ENCODE measurements at places on chromosomes 12 and 14.

DNA sequence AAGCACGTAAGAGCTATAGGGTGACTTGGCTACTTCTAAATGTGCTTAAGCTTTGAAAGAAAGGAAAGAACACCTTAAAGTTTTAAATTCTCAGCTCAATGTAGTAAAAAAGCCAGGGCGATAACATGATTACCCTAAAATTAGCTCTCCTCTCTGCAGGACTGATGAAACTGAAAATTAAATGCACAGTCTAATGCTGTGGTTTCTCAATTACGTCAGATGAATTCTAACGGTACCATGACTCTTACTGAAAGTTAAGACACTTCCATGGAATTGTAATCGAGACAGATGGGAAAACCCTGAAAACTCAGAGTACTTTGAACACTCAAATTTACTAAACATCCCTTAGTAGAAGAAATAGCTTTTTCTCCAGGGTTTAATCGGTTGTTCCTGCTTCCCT lies 25.9 kb upstream of the PRKD1 start:
- DNase-seq, result no peak

GRCh38 chr14:54444681-54445080 lies 3.5 kb upstream of the CNIH1 start:
- no peak for DNase-seq

DNA sequence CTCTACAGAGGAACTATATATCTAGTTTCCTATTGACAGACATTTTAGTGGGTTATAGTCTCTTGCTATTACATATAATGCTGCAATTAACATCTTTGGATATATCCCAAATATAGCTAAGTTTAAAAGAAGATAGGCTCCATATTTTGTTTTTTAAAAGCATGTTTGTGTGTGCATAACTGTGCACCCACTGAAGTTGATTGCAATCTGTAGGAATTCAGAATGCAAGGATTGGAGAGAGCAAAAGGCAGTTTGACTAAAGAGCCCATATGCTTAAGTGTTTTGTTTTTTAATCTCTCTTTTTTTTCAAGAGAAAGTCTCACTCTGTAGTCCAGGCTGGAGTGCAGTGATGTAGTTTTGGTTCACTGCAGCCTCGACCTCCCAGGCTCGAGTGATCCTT lies 9.4 kb upstream of the ABCD4 start:
- no peak for DNase-seq

- no peak for DNase-seq
Measured at GRCh38 chr14:90114554-90114953, 52.8 kb downstream of the KCNK13 start.

- no peak for DNase-seq
Measured at GRCh38 chr12:67254372-67255026, 14.7 kb upstream of the CAND1 start.

DNA sequence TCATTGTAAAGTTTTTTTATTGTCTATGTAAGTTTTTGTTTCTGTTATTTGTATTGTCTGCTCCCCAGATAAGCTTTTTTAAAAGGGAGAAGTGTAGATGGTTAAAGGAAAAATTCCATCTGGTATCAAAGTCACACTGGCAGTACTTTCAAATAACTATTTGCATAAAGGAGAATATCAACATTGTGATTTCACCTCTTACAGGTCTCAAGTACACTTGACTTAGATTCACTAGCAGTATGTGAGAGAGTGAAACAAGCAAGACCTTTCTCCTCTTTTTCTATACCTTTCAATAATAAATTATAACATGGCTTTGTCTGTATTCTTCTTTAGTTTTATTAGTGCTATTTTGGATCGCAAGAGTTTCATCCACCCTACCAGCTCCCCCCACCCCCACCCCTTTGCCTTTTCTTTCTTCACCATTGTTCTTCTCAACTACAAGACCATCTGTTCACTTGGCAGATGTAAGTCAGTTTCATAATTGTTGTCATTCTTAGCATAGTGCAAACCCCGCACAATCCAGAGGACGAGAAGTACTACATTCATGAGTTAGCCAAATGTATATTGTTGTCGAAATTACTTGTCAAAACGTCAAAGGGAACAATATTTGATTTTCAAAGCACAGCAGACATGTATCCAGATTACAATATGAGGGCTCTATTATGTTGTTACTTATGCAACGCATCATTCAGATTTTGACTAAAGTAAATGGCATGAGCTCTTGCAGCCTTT lies 602.7 kb upstream of the FLRT2 start:
- no peak for DNase-seq

- peak; percentile 83 for DNase-seq
Measured at GRCh38 chr12:75747572-75748021, 236.2 kb upstream of the KRR1 start.

DNA sequence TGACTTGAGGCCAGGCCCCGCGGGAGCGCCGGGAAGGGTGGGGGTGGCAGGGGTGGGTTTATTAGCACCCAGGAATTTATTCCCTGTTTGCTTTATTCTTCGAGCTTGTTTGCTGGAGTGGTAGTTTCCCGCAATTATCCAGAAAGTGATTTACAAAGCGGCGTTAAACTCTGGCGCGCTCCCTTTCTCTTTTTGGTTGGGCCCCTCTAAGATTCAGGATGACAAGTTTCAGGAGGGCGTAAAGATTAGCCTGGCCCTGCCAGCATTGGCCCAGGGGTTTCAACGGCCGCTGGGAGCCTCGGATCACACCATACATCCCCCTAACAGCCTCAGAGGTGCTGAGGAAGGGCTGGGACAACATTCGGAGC lies 444 bp upstream of the NKX2-8 start:
- no peak for DNase-seq

GRCh38 chr12:15180325-15180724 lies 40.9 kb downstream of the RERG start:
- no peak for DNase-seq

GRCh38 chr12:57010627-57011247 lies 4.4 kb upstream of the ZBTB39 start:
- DNase-seq, result no peak

DNA sequence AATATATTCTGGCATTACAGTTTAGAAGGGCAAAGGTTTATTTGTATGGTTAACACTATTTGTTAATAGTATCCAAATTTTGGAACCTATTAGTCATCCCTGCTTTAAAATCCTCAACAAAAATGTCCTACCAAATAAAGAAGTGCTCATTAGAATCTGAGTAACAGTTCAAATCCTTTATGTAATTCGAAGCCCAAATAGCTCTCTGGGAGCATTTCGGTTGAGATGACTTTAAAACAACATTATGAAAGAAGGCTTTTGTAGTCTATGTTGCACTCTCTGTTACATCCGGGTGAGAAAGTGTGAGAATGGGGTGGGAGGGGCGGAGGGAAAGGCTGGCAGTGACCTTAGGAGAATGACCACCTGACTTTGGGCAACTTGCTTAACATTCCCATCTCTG lies 59.7 kb downstream of the SLC38A1 start:
- DNase-seq, result peak; percentile 34

GRCh38 chr14:86933460-86933859 lies 1059.5 kb downstream of the GALC start:
- peak; percentile 5 for DNase-seq

GRCh38 chr12:31899109-31899508 lies 60.1 kb upstream of the RESF1 start:
- DNase-seq, result no peak

DNA sequence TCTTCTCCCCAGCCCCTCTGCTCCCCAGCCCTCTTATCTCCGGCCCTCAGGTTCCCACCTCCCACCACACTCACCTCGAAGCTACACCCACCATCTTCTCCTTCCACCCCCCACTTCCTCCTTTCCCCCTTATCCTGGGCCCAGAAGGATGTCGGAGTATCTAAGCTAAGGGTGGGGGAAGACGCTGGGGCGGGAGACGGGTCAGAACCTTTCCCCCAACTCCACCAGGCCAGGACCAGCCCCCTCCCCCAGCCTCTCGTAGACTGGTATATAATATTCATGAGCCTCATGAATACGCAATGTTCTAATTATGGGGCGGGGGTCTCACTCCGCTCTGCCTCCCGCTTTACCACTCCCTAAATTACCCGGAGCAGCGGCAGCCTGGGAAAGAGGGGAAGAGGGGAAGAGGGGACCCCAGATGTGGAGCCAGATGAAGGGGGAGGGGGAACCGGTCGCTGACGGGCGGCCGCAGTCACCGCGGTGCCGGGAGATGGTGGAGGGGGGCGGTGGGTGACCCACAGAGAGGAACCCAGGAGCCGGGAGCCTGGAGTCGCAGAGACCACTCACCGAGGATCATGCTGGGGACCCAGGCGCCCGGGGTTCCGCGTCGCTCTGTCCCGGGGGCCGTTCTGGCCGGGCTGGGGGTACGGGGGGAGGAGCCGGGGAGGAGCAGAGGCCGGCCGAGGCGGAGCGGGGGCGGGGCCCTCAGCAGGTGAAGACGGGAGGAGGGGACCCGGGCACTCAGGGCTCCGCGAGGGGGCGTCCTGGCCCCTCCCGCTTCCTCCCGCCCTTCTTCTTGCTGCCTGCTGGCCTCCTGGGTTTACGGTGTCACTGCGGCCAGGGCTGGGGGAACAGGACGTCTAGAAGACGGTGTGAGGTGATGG lies 6.4 kb upstream of the ZNF385A start:
- no peak for DNase-seq

DNA sequence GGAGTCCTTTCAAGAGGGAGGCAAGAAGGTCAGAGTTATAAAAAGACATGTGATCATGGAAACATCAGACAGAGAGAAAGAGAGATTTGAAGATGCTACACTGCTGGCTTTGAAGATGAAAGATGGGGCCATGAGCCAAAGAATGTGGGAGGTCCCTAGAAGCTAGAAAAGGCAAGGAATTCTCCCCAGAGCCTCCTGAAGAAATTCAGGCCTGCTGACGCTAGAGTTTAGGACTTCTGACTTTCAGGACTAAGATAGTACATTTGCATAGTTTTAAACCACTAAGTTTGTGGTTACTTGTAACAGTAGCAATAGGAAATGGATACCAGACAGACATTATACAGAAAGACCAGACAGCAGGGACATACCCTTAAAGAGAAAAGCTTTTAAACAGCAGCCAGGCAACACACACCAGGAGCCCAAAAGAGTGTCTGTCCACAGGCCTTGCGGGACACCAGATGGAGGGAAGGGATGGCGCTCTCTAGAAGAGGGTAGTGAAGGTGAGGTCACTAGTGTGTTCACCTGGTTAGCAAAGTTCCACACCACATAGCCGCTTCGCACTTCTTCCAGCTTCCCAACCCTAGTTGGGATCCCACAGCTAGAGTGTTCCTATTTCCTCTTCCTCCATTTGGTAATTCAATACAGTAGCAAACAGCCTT lies 29.7 kb upstream of the CEBPE start:
- no peak for DNase-seq

- DNase-seq, result peak; percentile 83
Measured at GRCh38 chr14:78403278-78403815, 233.2 kb downstream of the NRXN3 start.

DNA sequence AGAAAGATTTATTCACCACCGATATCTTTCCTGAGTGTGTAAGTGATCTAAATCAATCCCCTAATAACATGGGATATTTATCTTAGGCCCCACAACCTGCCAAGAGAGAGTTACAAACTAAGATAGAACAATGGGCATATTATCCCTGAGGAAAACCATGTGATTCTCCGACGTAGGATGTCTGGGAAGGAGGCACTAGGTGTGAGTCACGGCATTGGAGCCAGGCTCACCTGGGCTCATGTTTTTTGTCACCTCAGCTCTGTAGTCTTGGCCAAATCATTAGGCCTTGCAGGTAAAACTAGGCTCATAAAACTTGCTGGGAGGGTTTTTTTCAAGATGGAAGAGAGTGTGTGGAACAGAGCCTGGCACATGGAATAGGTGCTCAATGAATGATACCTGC lies 129.7 kb upstream of the PLEKHG7 start:
- DNase-seq, result no peak

DNA sequence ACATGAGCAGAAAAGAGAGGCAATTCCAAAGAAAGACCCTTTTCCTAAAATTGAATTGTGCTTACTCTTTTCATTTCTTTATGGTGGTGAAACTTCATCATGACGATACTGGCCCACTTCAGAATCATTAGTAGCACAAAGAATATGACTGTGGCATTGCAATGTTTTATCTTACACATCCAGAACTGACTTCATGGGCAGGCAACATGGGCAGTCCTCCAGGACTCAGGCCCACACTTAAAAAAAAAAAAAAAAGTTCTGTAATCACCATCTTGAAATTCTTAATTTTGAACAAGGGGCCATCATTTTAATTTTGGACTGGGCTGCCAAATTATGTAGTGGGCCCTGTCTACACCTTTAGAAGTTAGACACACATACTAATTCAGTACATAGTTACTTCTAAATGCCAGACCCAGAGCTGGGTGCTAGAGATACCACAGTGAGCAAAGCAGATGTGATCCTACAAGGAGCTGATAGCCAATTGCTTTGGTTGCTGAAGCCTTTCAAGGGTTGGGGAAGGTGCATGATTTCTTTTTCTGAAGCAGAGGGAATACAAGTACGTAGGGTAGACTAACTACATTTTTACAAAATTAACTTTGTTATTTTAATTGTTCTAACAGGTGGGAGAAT lies 35.2 kb downstream of the HELB start:
- no peak for DNase-seq

GRCh38 chr14:102532204-102532658 lies 22.7 kb upstream of the ANKRD9 start:
- DNase-seq, result no peak

GRCh38 chr14:61374284-61374683 lies 52.9 kb downstream of the PRKCH start:
- no peak for DNase-seq

DNA sequence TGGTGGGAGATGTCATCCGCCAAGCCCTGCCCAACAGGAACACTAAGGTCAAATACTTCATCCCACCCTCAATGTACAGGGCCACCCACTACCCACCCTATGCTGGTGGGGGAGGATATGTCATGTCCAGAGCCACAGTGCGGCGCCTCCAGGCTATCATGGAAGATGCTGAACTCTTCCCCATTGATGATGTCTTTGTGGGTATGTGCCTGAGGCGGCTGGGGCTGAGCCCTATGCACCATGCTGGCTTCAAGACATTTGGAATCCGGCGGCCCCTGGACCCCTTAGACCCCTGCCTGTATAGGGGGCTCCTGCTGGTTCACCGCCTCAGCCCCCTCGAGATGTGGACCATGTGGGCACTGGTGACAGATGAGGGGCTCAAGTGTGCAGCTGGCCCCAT lies 3.5 kb downstream of the B3GNT4 start:
- no peak for DNase-seq

DNA sequence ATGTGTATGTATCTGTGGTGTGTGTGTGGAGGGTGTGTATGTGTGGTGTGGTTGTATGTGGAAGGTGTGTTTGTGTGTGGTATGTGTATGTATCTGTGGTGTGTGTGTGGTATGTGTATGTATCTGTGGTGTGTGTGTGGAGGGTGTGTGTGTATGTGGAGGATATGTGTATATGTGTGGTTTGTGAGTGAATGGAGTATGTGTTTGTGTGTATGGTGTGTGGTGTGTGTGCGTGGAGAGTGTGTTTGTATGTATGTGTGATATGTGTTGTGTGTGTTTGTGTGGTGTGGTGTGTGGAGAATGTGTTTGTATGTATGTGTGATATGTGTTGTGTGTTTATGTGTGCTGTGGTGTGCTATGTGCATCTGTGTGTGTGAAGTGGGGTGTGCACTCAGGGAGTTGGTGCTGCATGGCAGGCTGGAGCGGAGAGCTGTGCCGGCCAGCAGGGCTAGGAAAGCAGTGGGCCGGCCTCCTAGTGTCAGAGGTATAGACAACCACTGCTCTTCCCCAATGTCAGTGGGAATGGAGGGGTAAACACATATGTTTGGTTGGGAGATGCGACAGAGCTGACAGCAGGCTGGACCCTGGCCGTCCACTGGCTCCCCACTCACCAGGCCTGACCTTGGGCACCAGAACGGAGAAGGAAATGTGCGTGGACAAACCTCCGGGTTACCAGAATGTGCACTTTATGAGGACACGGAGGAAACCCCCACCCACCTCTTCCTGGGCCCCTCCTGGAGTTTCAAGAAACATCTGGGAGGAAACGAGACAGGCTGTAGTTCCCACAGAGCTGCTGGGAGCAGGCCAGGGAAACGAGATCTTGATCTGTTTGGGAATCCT lies 60.7 kb downstream of the CLMN start:
- peak; percentile 19 for DNase-seq
